ENCODE measurements at places on chromosomes 5 and 9. TPM values are rescaled to one million over a fixed set of nuclear protein-coding genes. Genes with fewer than 3 reads are reported as not detected.

GRCh38 chr5:44875661-44876605 lies 67.2 kb downstream of the MRPS30 start:
- no peak for DNase-seq

- no peak for DNase-seq
Measured at GRCh38 chr5:159655757-159656409, 260.4 kb upstream of the ADRA1B start.

DNA sequence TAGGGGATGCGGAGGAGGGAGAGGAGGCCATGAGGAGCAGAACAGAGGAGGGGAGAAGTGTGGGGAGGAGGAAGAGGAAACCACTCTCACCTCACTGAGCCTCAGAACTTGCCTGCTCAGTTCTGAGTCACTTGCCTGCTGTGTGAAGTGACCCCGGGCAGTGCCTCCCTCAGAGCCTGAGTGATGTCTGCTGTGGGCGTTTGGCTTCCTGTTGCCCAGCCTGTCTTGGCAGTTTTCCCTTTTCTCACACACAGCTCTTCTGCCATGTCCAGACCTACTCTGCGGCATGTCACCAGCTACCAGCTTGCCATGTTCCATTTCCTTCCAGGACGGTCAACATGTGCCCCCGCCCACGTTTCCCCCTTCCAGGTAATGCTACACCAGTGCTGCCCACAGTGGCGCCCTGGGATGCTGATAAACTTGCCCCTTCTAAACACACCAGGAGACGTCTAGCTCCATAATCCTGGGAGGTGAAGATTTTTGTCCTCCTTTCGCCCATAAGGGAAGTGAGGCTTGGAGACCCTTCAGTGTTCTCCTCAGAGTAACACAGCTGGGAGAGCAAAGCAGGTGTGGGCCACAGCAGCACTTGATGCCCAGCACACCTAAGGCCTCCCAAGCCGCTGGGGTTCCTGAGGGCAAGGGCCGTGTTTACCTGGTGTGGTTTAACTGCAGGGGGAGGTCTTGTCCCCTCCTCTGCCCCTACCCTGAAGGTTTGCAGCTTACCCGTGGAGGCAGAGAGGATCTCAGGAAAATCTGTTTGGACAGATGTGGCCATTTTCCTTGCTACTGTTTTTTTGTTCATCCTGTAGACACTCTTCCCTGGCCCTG lies 63.8 kb upstream of the RNF130 start:
- no peak for DNase-seq

Gene DMRTA1
- 0.03 TPM for total RNA-seq

DNA sequence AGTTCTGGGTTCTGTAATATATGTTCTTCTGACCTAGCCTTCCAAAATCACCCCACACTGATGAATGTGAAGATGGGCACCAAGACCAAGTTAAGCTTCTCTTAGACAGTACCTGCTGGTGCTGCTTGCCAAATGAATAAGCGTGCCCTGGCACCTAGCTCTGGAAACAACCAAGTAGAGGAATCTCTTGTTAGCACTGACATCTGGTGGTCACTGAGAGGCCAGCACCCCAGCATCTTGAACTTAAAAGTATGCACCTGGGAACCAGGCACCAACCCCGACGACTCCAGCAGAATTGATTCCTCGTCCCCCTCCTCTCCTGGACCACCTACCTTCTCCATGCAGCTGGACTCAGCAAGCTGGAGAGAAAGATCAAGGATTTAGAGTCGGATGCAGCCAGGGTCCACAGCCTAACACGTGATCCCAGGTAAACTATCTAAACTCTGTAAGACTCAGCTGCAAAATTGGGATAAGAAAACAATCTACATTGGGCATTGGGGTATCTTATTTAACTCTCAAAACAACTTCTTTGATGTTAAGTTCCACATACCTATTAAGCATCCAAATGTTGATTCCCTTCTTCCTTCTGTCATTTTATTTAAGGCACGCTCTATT lies 89.8 kb downstream of the SLC1A3 start:
- DNase-seq = no peak

- no peak for DNase-seq
Measured at GRCh38 chr9:86772635-86772993, 174.7 kb downstream of the GAS1 start.

GRCh38 chr5:5364932-5365331 lies 57.5 kb upstream of the ICE1 start:
- no peak for DNase-seq

GRCh38 chr9:21611891-21612290 lies 129.8 kb upstream of the IFNE start:
- peak; percentile 12 for DNase-seq

Gene SLCO6A1
- not detected for total RNA-seq

DNA sequence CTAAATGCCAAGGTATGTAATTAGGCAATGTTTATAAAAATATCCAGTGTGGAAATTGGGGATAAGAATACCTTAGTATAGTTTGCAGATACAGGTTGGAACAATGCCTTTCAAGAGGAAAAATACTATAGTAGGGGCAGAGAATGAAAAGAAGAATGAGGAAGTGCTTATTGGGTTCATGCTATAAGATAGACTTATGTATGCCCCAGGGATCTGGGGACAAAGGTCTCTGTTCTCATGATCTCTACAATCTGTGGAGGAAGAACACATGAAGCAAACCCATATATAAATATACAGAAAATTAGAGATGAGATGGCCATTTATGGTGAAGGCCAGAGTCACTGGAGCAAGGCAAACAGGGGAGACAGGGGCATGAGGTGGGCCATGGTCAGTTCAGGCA lies 106.5 kb upstream of the DAB2 start:
- no peak for DNase-seq

DNA sequence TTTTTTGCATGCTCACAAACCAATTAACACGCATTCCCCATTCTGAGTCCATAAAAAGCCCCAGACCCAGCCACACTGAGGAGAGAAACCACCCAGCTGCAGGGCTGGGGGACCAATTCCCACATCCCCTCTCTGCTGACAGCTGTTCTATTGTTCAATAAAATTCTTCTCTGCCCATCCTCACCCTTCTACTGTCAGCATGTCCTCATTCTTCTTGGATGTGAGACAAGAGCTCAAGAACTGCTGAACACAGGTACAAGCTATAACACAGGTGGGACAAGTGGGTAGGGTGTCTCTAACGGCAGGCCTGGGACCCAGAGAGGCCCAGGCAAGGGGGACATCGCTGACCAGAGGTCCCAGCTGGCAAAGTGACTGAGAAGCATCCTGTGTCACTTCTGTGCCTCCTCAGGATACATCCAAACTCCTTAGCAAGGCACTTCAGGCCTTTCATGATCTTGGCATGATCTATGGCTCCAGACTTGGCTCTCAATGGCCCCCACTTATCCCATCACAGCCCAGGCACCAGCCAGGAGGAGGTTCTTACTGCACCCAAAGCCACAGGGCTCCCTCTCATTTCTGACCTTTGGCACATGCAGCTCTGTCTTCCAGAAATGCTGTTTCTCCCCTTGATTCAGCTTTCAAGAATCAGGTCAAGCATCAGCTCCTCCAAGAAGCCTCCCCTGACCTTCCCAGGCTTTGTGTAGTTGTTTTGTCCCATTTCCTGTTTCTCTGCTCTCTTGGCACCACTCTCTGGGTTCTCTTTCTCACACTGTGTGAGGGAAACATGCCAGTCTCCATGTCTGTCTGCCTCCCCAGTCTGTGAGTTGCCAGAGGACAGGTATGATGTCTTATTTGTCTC lies 7.3 kb upstream of the ALDH1B1 start:
- DNase-seq = no peak

- no peak for DNase-seq
Measured at GRCh38 chr9:99261923-99262322, 39.8 kb downstream of the SEC61B start.

Gene SPATA31D4
- total RNA-seq = not detected

- DNase-seq = no peak
Measured at GRCh38 chr5:74953937-74954720, 87.9 kb upstream of the FAM169A start.

- no peak for DNase-seq
Measured at GRCh38 chr9:125467116-125467740, 205.6 kb downstream of the GAPVD1 start.

Gene PCDHB14
- not detected for total RNA-seq

DNA sequence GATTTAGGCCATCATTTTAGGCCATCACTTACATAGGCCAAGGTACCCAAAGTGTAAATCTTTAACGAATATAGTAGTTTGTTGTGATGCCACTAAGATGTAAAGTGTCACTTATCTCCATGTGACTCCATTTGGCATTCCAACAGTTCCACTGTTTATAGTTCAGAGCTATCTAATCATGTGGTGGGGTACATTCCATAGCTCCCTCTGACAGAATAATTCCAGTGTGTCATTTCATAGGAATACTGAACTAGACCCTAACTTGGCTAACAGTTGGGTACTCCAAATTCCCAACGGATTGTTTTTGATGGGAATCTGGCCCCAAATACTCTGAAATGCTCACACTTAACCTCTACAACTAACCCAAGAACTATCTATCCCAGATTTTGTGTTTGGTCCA lies 76.7 kb upstream of the FST start:
- no peak for DNase-seq

GRCh38 chr5:72141440-72142355 lies 34.4 kb downstream of the MAP1B start:
- DNase-seq = no peak

Gene NPR3
- total RNA-seq = 0.73 TPM

GRCh38 chr5:116613445-116613844 lies 38.8 kb upstream of the SEMA6A start:
- DNase-seq = no peak

DNA sequence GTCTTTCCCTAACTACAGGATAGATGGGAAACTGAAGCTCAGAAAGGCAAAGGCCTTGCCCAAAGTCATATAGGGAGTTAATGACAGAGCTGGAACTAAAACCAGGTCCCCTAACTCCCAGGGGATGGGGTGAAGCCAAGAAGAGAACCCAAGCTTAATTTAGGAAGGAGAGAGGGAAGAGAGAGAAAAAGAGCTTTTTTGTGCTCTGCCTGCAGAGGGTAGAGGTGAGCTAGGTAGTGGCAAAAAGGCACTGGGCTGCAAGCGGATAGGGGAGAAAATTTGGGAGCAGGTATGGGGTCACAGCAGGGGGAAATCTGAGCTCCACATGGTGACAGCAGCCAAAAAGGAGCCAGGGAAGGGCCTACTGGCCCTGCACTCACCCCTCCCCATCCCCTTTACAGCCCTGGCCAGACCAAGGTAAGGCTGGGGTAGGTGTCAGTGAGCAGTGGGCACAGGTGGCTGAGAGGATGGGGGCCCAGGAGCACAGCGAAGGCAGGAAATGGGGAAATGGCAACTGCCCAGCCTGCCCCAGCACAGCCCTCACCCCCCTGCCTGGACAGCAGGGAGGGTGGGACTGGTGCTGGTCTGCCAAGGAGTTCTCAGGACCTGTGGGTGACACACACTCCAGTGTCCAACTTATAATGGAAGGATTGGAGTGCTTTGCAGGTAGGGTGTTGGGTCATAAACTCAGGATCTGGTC lies 3.3 kb downstream of the ENHO start:
- no peak for DNase-seq

Gene EDIL3
- 0.07 TPM for total RNA-seq

DNA sequence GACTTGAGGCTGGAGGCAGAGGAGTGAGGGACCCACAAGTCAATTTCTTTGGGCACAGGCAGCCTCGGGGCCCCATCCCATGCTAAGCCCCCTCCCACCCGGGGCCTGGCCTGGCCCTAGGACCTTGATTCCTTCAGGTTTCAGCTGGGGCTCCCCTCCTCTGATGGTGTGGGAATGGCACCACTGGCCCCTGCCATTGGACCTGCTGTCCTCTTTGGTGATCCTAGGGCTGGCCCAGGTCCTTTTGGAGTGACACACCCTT lies 10.5 kb downstream of the ERGIC1 start:
- no peak for DNase-seq

GRCh38 chr9:88732128-88732527 lies 197.2 kb downstream of the NXNL2 start:
- DNase-seq = no peak

Gene GPRIN1
- total RNA-seq = 0.64 TPM

GRCh38 chr9:103702572-103702971 lies 391.5 kb upstream of the SMC2 start:
- no peak for DNase-seq

GRCh38 chr5:36089989-36090388 lies 23.3 kb upstream of the UGT3A2 start:
- no peak for DNase-seq
